ENCODE measurements at places on chromosomes 6 and 20. TPM values are rescaled to one million over a fixed set of nuclear protein-coding genes. Genes with fewer than 3 reads are reported as not detected.

METTL24 gene
- total RNA-seq: 4.0 TPM

MYT1 gene
- 0.99 TPM for total RNA-seq

SHLD1 gene
- total RNA-seq: 1.8 TPM

OPRM1 gene
- total RNA-seq: 3.1 TPM

- DNase-seq: no peak
- no peaks in the 10 kb centered on the region for H3K27me3 ChIP-seq
- no peaks in the 10 kb centered on the region for H3K36me3 ChIP-seq
- H3K4me3 ChIP-seq: no peak overlapping the region
- H3K27ac ChIP-seq: no peak overlapping the region
These were observed 84.2 kb upstream of the BHLHE23 start for GRCh38 chr20:63090682-63091571.

- DNase-seq: peak; percentile 21
- no peaks in the 10 kb centered on the region for H3K27me3 ChIP-seq
- H3K4me1 ChIP-seq: no peaks in the 10 kb centered on the region
- H3K27ac ChIP-seq: no peak overlapping the region
These were observed 645.0 kb downstream of the PHF3 start for GRCh38 chr6:64280569-64280968.

DNA sequence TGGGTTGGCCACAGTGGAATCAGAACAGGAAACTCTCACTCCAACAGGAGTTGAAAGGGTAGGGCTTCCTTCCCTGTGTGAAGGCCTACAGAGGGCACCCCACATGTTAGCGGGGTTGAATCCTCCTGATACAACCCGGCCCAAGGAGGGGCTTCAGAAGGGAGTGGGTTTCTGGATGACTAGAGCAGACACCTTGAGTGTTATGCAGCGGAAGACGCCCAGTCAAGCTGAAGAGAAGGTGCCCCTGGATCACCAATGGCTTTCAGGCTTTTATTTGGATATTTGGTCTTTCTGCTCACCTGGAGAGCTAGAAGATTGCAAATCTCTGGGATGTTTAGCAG is 132.8 kb downstream of the PRND start:
- no peaks in the 10 kb centered on the region for H3K27me3 ChIP-seq
- no peak overlapping the region for H3K27ac ChIP-seq
- no peak overlapping the region for H3K4me3 ChIP-seq
- DNase-seq: no peak

DNA sequence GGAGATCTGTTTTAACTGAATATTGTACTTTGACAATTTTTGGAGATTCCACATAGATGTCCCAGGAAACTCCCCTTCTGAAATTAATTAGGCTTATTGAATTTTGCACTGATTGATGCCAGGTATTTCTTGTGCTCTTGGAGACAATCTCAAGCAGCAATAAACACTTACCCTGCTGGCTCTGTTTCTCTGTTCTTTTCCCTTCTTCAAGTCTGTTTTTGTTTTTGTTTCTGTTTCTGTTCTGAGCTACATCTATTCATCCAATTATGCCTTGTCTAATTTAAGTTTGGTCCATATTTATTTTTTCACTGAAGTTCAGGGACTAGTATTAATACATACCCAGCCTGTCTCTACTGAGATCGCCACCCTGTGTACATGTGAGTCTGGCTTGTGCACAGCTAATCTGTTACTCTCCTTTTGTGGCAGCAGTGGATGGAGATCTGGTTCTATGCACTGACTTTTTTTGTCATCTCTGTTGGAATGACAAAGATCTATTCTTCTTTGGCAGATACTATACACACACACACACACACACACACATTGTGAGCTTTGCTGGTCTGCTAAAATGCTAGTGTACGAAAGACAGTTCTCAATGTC is 51.9 kb downstream of the IL22RA2 start:
- DNase-seq: no peak
- H3K36me3 ChIP-seq: no peaks in the 10 kb centered on the region
- H3K4me1 ChIP-seq: peaks cover 20% of the 10 kb centered on the region

- peaks cover 40% of the 10 kb centered on the region for H3K4me1 ChIP-seq
- H3K27ac ChIP-seq: no peak overlapping the region
- DNase-seq: peak; percentile 31
- no peaks in the 10 kb centered on the region for H3K36me3 ChIP-seq
These were observed 864 bp upstream of the ARFGEF2 start for GRCh38 chr20:48920527-48921167.

DNA sequence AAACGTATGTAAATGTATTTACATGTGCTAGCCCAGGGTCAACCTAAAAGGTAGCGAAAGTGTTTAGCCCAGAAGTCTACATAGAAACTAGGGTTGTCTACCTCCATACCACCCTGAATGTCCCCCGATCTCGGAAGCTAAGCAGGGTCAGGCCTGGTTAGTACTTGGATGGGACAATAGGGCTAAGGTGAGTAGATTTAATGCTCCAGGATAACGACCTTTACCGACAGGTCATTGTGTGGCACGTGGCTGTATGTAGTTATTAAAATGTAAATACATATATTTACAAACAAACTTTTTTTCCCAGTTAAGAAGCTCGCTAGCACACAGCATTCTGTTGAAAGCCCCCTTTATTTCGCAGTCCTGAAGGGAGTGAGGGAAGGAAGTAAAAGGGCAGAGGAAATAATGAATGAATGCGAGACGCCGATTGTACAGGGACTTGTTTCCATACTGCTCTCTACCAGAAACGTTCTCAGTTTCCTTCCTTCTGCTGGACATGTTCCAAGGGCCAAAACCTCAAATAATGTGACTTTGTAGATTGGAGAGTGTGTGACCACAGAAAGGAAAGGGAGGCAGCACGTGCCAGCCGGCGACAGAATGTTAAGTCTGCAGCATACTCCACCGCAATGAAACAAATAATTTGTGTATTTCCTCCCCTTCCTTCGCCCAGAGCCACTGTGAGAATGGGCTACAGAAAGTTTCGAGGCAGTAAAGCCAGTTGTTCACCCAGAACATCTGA is 612 bp downstream of the ADAT2 start:
- DNase-seq: peak; percentile 26
- H3K4me1 ChIP-seq: peaks cover 22% of the 10 kb centered on the region
- peak overlapping the region; percentile 43 for H3K27ac ChIP-seq
- peak overlapping the region; percentile 38 for H3K4me3 ChIP-seq
- H3K36me3 ChIP-seq: no peaks in the 10 kb centered on the region

DNA sequence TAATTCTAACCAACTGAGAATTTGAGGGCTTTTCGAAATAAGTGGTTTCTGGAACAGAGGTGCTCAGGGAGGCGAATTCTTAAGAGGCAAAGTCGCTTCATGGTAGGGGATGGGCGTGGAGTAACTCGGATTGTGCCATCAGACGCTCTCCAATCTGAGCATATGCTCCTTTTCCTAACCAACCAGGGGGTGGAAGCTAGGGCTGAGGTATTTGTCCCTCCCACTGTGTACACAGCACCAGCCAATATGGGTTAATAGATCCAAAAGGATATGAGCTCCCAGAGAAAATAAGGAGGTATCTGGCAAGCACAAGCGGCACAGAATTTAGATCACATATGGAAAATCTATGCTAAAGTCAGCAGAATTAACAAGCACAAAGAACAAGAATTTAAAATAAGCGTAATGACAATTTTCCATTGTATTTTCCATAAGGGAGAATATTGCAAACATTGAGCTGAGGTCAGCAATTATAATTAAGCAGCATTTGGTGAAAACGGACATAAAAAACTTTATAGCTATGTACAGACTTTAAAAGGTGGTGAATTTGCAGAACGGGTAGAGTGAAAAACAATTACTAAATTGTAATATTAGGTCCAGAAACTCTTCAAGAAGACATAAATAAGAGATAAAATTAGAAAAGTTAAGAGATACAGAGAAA is 55.0 kb upstream of the PHACTR1 start:
- no peaks in the 10 kb centered on the region for H3K36me3 ChIP-seq
- H3K27me3 ChIP-seq: no peaks in the 10 kb centered on the region
- no peaks in the 10 kb centered on the region for H3K4me1 ChIP-seq

GRCh38 chr20:57351042-57351783 is at the start of gene RAE1:
Gene RAE1, plus strand, starts transcription at chr20:57351255. Its CDS starts 2,784 bp downstream, at chr20:57354039.
- peak; percentile 90 for DNase-seq
- no peaks in the 10 kb centered on the region for H3K27me3 ChIP-seq
- H3K4me3 ChIP-seq: peak within 1 kb of the TSS; percentile 100
- H3K4me1 ChIP-seq: peaks cover 8% of the 10 kb centered on the region
- peak within 1 kb of the TSS; percentile 84 for H3K27ac ChIP-seq
- H3K36me3 ChIP-seq: no peaks in the 10 kb centered on the region

DNA sequence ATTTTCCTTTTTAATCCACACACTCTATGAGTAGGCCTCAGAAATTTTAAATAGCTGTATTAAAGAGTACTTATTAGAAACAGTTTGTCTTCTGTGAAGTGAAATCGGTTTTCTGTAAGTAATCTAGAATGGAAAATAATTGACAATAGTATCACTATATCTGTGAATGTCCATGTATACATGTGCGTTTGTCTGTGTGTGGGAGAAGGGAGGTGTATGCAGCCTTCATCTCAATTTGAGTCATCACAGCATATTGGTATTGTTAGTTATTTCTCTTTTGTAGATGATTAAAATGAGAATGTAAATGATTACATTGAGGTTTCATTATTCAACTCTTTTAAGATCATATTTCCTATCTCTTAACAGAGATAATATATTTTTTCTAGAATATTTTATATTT is 206.0 kb downstream of the EYS start:
- no peaks in the 10 kb centered on the region for H3K4me1 ChIP-seq
- DNase-seq: no peak
- no peak overlapping the region for H3K4me3 ChIP-seq
- H3K36me3 ChIP-seq: no peaks in the 10 kb centered on the region

GRCh38 chr20:10639737-10640556 is 33.9 kb downstream of the JAG1 start:
- peaks cover 19% of the 10 kb centered on the region for H3K36me3 ChIP-seq
- no peak overlapping the region for H3K4me3 ChIP-seq
- no peaks in the 10 kb centered on the region for H3K27me3 ChIP-seq
- H3K4me1 ChIP-seq: peaks cover 18% of the 10 kb centered on the region
- DNase-seq: peak; percentile 32
- H3K27ac ChIP-seq: peak overlapping the region; percentile 2

- no peak overlapping the region for H3K4me3 ChIP-seq
- no peak overlapping the region for H3K27ac ChIP-seq
- H3K27me3 ChIP-seq: no peaks in the 10 kb centered on the region
- DNase-seq: no peak
- H3K36me3 ChIP-seq: no peaks in the 10 kb centered on the region
These were observed 130.8 kb downstream of the SOBP start for GRCh38 chr6:107620732-107621131.

DNA sequence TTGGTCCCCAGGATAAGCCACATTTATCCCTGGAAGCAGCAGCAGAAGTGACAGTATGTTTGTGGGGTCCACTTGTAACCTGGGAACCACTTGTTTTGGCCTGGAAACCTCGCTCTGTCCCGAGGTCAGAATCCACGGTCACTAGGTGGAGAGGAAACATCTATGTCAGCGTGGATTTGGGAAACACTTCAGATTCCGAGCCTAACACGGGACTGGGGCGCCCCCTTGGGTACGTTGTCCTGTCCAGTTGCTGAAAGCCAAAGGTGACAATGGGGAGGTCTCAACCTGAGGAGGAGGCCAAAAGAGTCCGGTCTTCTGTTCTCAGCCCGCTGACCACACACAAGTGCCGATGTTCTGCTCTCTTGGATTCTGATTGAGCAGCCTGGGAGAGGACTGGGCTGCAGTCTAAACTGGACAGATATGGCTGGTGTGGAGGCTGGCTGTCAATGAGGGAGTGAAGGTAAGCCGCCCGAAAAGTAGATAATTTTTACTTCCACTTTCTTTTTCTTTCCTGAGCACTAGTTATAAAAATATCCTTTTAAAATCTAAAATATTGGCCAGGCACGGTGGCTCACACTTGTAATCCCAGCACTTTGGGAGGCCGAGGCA is 4.9 kb upstream of the ZFP57 start:
- no peak overlapping the region for H3K27ac ChIP-seq
- DNase-seq: no peak
- H3K4me1 ChIP-seq: no peaks in the 10 kb centered on the region

All from body of pancreas (tissue), 4 donors.